ENCODE measurements at places on chromosomes 2 and 18. TPM values are rescaled to one million over a fixed set of nuclear protein-coding genes. Genes with fewer than 3 reads are reported as not detected.

C18orf32 gene
- 14.6 TPM for total RNA-seq

SPATA3 gene
- total RNA-seq, result 0.84 TPM

RNF152 gene
- 0.10 TPM for total RNA-seq

THADA gene
- total RNA-seq, result 33.5 TPM

DNA sequence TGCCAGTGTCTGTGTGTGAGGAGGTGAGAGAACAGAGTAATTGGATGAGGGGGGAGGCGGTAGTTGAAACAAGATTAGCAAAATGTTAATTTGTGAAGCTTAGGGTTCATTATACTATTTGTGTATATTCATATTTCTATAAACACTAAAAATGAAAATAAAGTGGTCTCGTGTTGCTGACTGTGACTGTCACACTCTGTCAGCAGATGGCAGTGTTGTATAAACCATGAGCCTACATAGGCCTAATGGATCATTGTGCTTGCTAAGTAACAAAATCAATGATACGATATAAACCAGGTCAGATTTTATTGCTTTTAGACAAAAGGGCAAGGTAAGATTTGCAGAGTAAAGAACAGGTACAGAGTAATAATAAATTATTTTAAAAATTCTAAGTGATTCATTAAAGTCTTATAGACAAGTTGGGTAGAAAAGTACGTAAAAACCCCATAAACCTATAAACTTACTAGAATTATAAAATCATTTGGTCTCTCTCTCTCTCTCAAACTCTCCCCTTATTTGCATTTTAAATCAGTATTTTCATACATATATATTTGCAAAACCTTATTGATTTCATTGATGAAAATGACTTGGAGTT lies 182.7 kb downstream of the RPIA start:
- DNase-seq, result no peak

- no peak for DNase-seq
Observed at GRCh38 chr2:216698895-216699294, 3.5 kb upstream of the IGFBP5 start.

DNA sequence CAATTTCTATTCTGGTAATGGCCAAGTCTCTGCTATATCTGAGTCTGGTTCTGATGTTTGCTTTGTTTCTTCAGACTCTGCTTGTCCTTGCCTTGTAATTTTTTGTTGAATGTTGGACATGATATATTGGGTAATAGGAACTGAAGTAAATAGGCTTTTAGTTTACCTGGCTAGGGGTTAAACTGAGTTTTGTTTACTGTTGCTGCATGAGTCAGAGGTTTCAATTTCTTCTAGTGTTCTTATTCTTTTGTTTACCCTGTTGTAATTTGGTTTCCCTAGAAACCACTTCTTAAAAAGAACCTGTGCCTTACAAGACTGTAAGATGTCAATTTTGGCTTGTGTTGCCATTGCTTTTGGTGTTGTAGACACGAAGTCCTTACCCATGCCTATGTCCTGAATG lies 285.0 kb upstream of the KCNH7 start:
- no peak for DNase-seq

GRCh38 chr18:77108001-77108692 lies 24.4 kb downstream of the MBP start:
- peak; percentile 60 for DNase-seq

DNA sequence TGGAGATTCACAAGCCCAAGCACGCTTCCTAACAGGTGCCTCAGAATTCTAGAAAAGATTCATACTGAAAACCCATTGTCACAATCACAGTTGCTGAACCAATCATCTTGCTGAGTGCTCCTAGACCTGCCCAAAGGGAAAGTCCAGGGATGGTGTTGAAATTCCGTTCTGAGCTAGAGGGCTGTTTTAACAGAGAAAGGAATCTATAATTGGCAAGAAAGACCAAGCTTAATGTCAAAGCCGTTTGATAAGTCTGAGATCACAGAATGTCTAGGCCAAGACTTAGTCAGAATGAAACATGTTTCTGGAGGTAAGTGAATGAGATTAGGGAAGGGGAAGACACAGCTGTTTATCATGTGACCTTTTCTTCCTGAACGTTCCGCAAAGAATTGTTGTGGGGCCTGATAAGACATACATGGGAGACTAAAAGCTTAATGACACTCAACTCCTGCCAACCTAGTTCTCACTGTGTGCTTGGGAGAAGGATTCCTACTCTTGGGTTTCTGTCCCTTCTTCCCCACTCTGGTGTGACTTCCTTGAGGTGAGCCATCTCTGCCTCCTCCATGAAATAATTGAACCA lies 27.5 kb downstream of the PMAIP1 start:
- peak; percentile 61 for DNase-seq

DNA sequence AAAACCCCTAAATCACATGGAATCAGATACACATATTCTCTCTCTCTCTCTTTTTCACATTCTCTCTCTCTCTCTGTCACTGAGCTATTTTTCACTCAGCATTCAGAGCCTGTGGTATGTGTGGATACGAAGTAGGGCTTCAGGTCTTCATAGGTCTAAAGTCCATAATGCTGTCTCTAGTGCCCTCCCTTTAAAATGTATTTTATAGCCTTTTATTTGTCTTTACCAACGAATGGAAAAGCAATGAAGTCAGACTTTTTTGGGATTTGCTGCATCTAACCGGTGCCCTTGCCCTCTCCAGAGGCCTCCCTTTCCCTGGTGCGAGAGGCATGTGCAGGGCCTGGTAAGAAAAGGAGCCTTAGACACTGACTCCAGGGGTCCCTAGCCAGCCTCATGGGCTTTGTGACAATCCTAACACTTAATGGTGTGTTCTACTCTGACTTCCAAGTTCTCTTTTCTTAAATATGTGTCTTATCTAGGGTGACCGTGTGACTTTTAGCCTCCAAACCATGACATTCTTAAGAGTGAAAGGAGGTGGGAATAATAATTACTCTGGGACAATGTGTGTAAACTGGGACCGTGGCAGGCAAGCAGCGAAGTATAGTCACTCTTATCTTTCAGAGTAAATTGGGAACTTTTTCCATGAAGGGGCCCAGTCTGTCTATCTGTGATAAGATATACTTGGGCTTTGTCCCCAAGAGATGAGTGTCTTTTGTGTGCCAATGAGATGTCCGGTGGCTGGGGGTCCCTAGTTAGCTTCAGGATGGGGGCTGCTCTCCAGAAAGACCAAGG lies 101.1 kb downstream of the B3GNT2 start:
- DNase-seq, result no peak

GRCh38 chr18:79779700-79780190 lies 18.0 kb upstream of the KCNG2 start:
- DNase-seq, result peak; percentile 33

DNA sequence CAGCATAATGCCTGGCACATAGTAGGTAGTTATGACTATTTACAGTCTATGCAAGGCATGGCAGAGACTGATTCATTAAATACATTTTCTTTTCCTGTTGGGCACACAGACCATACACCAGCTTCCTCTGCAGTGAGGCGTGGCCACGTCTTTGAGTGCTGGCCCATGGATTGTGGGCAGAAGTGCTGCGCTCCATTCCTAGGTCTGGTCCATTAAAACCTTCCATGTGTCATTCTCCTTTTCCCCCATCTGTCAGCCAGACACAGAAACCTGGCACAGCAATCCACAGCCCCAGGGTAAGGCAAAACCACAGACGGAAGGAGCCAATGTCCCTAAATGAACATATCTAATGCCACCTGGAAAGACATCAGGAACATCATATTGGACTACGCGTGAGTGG lies 141.9 kb downstream of the TTC32 start:
- no peak for DNase-seq
